ENCODE measurements at places on chromosomes 5 and 9.

GRCh38 chr5:135156715-135157404 lies 122.8 kb upstream of the PITX1 start:
- no peak for DNase-seq

GRCh38 chr5:83662558-83662957 lies 58.1 kb downstream of the HAPLN1 start:
- no peak for DNase-seq

DNA sequence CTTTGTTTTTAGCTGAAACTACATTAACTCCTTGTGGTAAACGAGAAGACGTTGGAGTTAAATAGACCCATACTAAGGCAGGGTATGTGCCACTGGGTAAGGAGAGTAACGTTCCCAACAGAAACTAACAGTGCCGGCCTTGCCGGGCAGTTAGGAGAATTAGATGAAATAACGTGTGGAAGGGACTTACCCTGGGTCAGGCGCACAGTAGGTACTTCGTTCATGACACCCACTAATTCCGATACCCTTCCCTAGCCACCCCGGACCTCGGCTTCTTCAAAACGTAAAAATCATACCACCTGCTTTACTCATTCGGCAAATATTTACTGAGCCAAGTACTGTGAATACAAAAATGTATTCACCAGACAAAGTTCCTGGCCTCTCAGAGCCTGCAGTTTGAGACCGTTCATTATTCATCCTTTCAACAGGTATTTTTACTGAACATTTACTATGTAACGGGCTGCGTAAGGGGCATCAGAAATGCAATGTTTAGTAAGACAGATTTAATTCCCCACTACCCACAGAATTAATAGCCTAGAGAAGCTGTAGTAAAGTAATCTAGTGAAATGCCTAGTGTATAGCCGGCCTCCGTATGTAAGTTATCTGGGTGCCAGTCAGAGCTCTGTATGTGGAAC lies 3.2 kb upstream of the SMIM23 start:
- no peak for DNase-seq

DNA sequence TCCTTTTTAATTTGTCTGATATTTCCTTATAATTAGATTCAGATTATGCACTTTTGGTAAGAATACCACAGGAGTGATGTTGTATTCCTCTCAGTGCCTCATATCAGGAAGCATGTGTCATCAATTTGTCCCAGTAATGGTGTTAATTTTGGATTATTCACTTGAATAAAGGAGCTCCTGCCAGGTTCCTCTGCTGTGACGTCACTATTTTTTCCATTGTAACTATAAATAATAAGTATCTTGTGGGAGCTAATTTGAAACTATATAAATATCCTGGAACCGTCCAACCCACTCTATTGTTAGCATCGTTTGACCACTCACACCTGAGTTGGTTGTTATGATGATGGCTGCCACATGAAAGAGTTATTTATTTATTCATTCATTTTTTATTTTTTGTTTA lies 107.9 kb downstream of the INVS start:
- DNase-seq = no peak

DNA sequence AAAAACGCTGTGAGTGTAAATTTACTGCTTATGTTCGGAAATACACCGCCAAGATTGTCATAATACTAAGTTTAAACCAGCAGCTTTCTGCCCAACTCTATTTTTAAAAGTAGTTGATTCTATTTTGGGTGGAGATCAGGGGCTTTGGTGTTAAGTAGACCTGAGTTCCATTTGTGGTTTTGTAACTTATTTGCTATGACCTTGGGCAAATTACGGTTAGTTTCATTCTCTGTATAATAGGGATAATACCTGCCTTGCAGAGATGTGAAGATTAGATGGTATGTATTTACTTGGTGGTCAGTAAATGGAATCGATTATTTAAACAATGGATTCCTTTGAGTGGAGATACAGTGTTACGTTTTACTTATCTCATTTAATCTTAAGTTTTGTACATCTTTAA lies 1.6 kb downstream of the RAD23B start:
- no peak for DNase-seq
